Breast epithelium (tissue), 4 donors: ENCODE measurements at places on chromosomes 2 and 18. TPM values are rescaled to one million over a fixed set of nuclear protein-coding genes. Genes with fewer than 3 reads are reported as not detected.

DNA sequence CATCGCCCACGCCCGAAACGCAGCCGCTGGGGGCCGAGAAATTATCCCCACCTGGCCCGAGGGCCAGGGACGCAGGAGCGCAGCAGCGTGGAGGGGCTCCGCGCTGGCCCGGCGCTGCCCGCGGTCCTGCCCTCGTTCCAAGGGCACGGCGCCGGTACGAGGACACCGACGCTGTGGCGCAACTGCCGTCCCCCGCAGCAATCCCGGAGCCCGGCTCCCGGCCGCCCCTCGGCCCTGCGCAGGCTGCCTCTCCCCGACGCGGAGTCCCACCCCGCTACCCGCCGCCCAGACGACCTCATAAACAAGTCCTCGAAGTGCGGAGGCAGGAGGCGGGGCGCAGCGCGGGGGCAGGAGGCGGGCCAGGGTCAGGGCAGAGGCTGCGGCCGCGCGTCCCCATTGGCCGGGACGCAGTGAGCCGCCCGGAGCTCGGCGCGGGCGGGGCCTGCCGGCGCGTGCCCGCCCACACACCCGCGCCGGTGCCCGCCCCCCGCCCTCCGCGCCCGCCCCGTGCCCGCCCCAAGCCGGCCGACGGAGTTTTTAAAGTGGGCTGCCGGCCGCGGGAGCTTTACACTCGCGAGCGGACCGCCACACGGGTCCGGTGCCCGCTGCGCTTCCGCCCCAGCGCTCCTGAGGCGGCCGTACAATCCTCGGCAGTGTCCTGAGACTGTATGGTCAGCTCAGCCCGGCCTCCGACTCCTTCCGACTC, at the start of gene EPAS1:
Gene EPAS1, plus strand, starts transcription at position 568 of the 706 bp plus-strand sequence. CDS start 505 bp downstream, outside the sequence.
- peak within 1 kb of the TSS; percentile 92 for H3K27ac ChIP-seq
- H3K4me1 ChIP-seq: no peaks in the 10 kb centered on the region
- peak within 1 kb of the TSS; percentile 68 for H3K4me3 ChIP-seq
- DNase-seq: peak; percentile 90
- H3K36me3 ChIP-seq: no peaks in the 10 kb centered on the region

GRCh38 chr18:22827216-22827615, 105.9 kb upstream of the RBBP8 start:
- peak overlapping the region; percentile 76 for H3K27ac ChIP-seq
- H3K4me3 ChIP-seq: no peak overlapping the region
- DNase-seq: no peak

DNA sequence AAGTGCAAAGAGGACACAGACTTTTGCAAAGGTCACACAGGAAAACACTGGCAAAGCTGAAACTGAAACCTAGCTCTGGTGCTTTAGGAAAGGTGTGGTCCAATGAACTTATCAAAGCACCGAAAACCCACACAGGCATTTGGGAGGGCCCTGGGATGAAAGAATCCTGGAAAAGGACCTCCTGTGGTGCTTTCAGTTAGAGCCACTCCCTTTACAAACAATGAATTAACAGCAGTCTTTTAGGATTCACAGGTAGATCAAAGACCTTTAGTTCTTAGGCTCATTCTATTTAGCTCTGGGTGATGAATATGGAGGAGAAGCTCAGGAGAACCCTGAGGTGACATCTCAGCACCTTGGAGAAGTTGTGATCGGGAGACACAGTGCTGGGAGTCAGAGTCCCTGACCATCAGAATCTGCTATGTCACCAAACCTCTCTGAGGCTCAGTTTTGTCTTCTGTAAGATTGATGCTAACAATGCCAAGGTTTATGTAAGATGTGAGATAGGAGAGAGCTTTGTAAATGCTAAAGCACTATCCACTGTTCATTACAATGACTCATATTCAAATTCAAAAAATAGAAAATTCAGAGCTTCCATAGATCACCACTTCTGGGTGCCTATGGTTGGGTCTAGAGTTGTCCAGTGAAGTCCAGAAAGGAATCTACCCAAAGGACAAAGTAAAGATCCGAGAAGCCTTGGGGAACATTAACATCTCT, 39.3 kb downstream of the VSNL1 start:
- H3K27ac ChIP-seq: peak overlapping the region; percentile 25
- H3K4me3 ChIP-seq: no peak overlapping the region
- no peaks in the 10 kb centered on the region for H3K4me1 ChIP-seq

DNA sequence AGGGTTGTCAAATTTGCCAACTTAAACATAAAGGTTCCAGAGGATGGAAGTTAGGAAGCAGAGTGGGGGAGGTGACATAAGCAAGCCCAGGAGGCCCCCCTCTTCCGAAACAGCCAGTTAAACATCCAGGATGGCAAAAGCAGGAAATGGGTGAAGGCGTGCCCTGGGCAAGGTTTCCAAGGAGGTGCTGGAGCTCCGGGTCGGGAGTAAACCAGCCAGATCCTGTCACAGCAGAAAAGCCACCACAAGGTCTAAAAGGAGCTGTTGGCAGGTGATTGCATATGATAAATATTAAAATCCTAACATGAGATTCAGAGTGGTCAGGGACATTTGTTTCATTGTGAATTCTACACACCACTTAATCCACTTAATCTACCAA, 572.2 kb upstream of the SALL3 start:
- DNase-seq: no peak
- H3K36me3 ChIP-seq: no peaks in the 10 kb centered on the region
- no peak overlapping the region for H3K27ac ChIP-seq
- peaks cover 8% of the 10 kb centered on the region for H3K27me3 ChIP-seq

DNA sequence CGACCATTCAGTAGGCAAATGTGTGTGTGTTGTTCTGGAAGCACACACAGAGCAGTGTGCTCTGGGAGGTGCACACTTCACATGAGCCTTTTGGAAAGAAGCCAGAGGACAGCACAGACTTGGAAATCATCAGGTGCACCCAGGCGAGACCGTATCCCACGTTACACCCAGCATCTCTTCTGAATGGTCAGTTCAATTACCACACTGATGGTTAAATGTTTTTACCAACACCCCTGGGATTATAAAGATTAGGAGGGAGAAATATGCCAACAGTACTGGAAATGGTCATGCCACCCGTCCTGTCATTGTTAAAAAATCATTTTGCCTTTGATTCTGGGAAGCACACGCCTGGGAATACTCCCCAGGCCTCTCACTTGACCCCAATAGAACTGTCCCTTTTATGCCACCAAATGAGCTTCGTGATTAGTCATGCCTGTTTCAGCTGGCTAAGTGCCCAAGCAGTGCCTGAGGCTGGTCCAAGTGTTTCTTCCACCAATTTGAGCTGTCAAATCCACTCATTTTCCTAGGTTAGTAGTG, 183.7 kb downstream of the NRP2 start:
- H3K4me3 ChIP-seq: no peak overlapping the region
- no peaks in the 10 kb centered on the region for H3K4me1 ChIP-seq
- no peaks in the 10 kb centered on the region for H3K27me3 ChIP-seq
- H3K36me3 ChIP-seq: no peaks in the 10 kb centered on the region

Gene CNTNAP5
- total RNA-seq: not detected

DNA sequence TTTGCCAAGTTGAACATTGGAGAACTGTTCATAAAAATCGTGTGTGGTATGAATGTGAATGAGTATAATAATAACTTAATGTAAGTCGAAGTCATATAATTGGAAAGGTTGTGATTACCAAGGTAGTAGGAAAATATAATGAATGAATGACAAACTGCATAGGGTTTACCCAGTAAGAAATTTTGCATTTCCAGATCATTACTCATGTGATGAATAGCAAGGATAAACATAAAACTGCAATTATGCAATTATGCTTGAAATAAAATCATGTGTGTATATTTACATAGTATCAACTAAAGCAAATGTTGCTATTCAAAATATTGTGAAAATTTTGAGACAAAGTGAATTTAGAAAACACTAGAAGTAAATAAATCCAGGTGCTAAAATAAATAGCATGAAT, 1108.7 kb upstream of the TMEFF2 start:
- no peak overlapping the region for H3K27ac ChIP-seq
- no peaks in the 10 kb centered on the region for H3K36me3 ChIP-seq
- H3K27me3 ChIP-seq: no peaks in the 10 kb centered on the region
- no peak overlapping the region for H3K4me3 ChIP-seq

DNA sequence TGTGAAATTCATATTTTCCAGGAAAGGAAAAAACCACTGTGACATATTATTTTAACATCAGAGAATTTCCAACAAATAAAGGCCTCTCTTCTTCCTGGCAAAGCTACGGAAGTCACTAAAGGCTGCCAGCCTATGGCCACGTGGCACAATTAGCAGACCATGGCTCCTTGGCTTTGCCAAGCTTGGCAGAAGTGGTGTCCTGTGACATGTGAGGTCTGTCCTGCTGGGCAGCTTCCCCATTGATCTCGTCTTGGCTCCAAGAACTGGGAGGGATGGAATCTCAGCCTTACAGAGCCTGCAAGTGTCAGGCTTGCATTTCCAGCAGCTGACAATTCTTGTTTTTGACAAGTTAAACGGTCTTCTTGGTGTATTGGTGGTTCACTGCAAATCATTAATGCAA, 226.9 kb upstream of the THSD7B start:
- no peak overlapping the region for H3K4me3 ChIP-seq
- no peaks in the 10 kb centered on the region for H3K36me3 ChIP-seq
- H3K27ac ChIP-seq: no peak overlapping the region
- H3K4me1 ChIP-seq: no peaks in the 10 kb centered on the region
- H3K27me3 ChIP-seq: no peaks in the 10 kb centered on the region

- no peak for DNase-seq
- H3K4me3 ChIP-seq: peak overlapping the region; percentile 52
- no peaks in the 10 kb centered on the region for H3K4me1 ChIP-seq
- H3K27me3 ChIP-seq: peaks cover 5% of the 10 kb centered on the region
- no peaks in the 10 kb centered on the region for H3K36me3 ChIP-seq
- H3K27ac ChIP-seq: no peak overlapping the region
These were observed 158.8 kb upstream of the SIX2 start for GRCh38 chr2:45167920-45168629.

DNA sequence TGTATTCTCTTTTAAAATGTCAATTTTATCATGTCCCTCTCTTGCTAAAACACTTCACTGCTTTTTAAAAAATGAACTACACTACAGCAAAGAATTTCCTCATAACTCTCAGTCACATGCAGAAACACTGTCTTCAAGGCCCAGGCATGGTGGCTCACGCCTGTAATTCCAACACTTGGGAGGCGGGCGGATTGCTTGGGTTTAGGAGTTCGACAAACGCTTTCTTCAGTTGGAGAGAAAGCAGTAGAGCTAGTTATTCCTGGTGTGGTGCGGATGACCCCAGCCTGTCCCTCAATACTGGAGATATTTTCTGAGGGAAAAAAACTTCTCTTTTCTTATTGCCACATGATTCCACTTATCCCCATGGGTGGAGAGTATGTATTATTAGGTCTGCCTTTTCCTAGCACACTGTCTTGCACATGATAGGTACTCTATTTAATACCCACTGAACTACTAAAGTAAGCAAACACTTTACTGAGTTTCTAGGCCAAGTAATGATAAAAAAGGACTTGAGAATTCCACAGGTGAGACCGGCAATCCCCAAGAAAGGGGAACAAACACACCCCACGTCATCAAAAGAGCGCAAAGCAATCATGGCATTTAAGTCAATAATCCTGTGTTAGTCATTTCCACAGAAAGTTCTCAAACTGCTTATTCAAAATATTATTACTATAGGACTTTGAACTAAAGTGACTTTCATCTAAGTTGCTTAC, 77.1 kb downstream of the SPIRE1 start:
- H3K4me3 ChIP-seq: no peak overlapping the region
- no peaks in the 10 kb centered on the region for H3K27me3 ChIP-seq
- H3K27ac ChIP-seq: no peak overlapping the region
- DNase-seq: no peak

DNA sequence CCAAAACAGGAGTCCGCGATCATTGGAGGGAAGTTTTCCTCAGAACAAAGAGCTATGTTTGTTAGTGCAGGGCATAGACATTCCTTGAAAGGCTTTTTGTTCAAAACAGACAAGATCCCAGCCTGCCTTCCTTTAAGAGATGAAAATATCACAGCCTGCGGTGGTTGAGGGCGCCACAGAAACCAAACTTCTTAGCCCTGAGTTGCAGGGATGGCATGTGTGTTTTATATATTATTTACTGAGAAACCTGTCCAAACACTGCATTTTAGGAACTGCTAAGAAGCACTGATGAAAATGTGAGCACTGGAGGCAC, 57.5 kb upstream of the TMEM178A start:
- no peaks in the 10 kb centered on the region for H3K27me3 ChIP-seq
- H3K36me3 ChIP-seq: no peaks in the 10 kb centered on the region
- no peak for DNase-seq
- no peaks in the 10 kb centered on the region for H3K4me1 ChIP-seq
- no peak overlapping the region for H3K4me3 ChIP-seq

DNA sequence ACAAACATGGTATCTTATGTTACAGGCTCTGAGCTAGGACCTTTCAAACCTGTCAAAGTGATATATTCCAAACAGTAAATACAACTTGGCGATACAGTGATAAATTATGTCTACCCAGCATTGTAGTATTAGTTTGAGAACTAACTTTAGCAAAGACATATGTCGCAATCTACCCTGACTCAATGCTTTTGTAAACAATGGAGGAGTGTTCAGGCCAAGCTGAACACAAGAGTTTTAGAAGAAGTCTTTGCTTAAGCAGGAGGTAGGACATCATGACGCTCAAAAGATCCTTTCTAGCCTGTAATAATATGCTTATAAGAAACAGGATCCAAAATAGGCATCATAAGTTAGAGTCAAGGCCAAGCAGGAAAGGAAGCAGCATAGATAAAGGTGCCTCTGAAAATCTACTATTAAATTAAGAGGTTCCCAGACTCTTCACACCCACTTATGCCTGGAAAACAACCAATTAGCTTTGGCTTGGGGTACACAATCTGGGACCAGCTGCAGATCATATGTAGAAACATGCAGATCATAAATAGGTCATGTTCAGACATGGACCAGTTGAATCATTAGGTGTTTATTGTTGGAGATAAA, 132.5 kb downstream of the CSRNP3 start:
- no peak for DNase-seq
- H3K27me3 ChIP-seq: no peaks in the 10 kb centered on the region
- no peak overlapping the region for H3K4me3 ChIP-seq
- H3K4me1 ChIP-seq: no peaks in the 10 kb centered on the region
- no peaks in the 10 kb centered on the region for H3K36me3 ChIP-seq

Gene UBR3
- 75.7 TPM for total RNA-seq

GRCh38 chr18:58893388-58894099, 28.9 kb downstream of the ZNF532 start:
- H3K27ac ChIP-seq: no peak overlapping the region
- H3K4me1 ChIP-seq: no peaks in the 10 kb centered on the region
- no peaks in the 10 kb centered on the region for H3K36me3 ChIP-seq
- no peak for DNase-seq

DNA sequence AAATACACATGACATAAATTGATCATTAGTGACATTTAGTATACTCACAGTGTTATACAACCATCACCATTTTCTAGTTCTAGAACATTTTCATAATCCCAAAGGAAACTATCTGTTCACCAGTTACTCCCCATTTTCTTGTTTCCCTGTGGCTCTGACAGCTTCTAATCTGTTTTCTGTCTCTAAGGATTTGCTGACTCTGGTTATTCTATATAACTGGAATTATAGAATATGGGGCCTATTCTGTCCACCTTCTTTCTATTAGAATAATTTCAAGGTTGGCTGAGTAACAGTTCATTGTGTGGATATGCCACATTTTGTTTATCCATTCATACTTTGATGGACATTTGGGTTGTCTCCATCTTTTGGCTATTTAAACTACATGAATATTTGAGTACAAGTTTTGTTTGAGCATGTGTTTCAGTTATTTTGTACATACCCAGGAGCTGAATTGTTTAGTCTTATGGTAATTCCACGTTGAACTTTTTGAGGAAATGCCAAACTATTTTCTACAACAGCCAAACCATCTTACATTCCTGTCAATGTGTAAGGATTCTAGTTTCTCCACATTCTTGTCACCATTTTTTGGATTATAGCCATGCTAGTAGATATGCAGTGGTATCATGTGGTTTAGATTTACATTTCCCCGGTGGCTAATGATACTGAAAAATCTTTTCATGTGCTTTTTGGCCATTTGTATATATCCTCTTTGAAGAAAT, 20.5 kb downstream of the KIAA1328 start:
- H3K4me1 ChIP-seq: no peaks in the 10 kb centered on the region
- H3K36me3 ChIP-seq: no peaks in the 10 kb centered on the region
- no peaks in the 10 kb centered on the region for H3K27me3 ChIP-seq
- no peak overlapping the region for H3K4me3 ChIP-seq
- no peak for DNase-seq
- no peak overlapping the region for H3K27ac ChIP-seq
